ENCODE measurements at places on chromosomes 3 and 15.

DNA sequence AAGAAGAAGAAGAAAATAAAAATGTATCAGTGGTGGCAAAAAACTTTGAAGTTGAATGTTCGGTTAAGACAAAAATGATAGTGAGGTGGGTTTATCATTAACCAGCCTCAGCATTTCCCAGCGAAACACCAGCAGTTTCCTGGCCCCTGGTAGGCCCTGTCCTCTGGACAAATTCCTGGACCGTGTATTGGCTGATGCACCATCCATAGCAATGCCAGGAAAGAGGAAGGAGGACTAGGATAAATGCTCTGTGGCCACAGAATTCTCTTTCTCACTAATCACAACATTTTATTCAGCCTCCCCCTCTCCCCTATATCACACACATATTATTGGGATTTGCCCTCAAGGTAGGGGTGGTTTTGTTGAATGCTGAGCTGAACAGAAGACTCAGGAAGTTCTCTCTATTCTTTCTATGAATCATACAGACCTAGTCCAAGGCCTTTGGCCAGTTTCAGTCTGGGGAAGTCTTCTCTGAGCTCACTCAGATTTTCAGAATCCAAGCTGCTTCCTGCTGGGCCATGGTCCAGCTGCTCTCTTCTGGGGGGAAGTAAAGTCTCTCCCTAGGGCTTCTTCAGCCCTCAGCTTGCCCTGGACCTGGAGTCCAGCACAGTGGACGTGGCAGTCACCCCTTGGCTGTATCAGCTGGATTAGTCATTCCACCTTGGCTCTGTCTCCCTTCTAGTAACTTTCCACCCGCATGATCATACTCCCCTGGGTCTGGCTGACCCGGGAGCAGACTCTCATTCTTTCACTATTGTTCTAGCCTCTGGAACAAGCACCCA is 27.6 kb downstream of the SLC28A1 start:
- DNase-seq: peak; percentile 99

DNA sequence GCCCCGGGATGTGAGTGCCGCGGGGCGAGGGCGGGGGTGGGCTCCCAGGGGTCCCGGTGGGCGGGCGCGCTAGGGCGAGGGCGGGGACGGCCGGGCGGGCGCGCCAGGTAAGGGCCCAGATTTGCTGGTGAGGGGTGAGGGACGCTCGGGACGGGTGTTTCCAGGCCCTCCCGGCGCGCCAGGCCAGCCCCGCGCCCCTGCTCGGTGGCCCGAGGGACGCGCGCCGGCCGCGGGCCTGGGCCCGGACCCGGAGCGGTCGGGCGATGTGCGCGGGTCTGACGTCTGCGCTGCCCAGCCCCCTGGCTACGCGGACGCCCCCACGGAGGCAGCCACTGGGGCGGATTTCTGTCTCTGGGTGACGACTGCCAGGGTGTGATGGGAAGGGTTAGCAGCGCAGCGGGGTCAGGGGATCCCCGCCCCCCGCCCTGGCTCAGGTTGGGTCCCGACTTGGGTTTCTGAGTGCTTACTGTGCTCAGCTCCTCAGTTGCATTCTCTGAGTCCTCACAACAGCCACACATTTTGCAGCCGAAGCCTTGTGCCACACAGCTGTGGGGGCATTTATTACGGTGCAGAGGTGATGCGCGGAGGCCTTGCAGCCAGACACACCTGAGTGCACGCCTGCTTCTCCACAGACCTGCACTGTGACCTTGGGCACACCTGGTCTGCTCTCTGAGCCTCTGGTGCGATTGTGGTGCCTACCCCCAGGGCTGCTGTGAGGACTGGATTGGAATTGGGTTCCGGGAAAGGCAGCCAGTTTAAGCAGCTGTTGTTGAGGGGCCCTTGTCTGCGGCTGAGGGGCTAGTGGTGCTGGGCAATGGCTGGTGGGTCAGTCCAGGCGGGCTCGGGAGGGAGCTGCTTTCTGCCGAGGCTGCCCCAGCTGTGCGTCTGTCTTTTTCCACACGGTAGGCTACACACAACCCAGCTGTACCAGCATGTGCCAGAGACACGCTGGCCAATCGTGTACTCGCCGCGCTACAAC is 523 bp downstream of the HDAC11 start:
- no peak for DNase-seq

GRCh38 chr3:7194071-7194835 is 333.3 kb downstream of the GRM7 start:
- DNase-seq: no peak

DNA sequence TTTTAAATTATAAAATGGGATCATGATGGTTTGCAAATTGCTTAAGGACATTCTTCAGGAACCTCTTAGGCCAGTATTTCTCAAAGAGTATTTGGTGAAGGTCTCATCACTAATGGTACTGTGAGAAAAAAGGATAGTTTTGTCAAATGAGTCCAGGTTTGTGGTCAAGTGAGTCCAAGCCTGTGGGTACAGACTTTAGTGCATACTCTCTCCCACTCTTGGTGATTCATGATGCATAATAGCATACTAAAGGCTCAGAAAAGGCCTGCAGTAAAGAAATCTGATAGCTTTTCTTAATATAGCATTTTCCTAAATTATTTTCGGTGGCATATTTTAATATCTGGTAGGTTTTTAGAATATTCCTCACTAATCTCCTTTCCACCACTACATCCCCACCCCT is 20.0 kb downstream of the BOC start:
- peak; percentile 51 for DNase-seq

GRCh38 chr3:99635348-99635747 is 3.0 kb upstream of the COL8A1 start:
- no peak for DNase-seq

DNA sequence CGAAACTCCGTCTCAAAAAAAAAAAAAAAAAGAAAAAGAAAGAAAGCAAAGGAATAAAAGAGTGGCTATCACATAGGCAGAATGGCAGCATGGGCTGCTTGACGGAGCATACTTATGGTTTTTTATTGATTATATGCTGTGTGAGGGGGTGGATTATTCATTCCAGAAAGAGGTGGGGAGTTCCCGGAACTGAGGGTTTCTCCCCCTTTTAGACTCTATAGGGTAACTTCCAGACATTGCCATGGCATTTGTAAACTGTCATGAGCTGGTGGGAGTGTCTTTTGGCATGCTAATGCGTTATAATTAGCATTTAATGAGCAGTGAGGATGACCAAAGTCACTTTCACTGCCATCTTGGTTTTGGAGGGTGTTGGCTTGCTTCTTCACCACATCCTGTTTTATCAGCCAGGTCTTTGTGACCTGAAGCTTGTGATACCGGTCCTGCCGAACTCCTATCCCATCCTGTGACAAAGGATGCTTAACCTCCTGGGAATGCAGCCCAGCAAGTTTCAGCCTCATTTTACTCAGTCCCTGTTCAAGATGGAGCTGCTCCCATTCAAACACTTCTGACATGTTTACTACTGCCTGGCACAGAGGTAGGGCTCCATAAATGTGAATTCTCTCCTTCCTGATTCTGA is 15.8 kb upstream of the ABHD17C start:
- DNase-seq: no peak

DNA sequence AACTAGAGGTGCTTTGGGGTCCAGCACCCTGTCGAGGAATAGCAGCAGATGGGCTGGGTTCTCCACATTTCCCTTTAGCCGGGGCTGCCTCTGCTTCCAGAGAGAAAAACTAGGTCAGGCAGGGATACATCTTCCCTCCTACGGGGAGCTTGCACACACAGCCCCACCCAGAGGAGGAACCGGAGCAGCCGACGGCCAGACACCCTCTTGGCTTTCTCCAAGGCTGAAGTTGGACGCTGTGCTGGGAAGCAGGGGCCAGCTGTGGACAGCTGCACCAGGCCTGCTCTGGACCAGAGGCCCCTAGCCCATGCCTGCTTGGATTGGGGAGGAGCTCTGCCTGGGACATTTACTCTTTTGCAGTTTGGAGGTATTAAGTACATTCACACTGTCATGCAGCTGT is 44.7 kb upstream of the NR2C2 start:
- no peak for DNase-seq

DNA sequence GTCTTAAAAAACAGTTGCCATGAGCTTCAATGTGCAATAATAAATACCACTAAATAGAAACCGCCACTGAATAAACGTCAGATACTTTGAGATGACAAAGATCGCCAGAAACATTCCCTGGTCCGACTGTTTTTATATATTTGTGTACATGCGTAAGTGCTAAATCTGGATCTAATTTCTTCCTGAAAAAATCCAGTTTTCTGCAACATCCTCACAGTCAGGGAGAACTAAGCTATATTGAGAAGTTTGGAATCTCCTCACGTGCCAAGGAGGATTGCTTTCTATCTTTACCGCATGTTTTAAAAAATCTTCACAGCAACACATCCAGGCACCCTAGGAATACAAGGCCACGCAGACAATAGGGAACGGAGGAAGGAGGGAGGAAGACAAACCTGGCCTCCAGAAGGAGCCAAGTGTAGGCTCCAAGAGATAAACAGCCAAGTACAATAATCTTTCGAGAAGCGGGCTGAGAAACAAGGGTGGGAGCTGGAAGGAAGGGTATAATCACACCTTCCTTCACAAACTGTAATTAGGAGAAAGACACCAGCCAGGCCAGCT is 5.7 kb downstream of the VGLL4 start:
- DNase-seq: peak; percentile 92

DNA sequence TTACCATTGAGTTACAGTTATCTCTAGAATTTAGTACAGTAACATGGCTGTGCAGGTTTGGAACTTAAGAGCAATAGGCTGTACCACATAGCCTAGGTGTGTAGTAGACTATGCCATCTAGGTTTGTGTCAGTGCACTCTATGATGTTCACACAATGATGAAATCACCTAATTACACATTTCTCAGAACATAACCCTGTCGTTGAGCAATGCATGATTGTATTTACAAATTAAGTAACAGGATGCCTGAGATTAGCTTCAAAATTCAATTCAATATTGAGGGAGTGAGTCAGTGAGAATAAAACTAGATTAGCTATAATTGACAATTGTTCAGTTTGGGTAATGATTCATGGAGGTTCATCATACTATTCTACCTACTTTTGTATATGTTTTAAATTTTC is 633.8 kb downstream of the IGSF11 start:
- DNase-seq: no peak

DNA sequence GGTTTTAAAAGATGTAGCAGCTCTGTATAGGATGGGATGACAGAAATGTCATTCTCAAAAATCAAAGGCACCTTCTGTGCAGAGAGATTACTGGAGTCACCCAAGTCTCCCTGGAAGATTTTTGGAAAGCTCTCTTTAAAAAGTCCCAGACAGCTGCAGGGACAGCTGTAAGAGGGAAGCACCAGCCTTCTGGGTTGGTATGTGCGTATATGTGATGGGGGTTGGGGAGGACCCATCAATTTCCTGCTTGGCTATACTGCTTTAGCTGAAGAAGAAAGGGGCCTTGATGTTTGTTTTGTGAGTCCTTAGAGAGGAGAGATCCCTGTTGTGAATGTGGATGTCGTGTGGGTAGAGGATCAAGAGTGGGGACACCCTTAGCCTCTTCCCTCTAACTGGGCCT is 5.4 kb upstream of the SEC11A start:
- no peak for DNase-seq

DNA sequence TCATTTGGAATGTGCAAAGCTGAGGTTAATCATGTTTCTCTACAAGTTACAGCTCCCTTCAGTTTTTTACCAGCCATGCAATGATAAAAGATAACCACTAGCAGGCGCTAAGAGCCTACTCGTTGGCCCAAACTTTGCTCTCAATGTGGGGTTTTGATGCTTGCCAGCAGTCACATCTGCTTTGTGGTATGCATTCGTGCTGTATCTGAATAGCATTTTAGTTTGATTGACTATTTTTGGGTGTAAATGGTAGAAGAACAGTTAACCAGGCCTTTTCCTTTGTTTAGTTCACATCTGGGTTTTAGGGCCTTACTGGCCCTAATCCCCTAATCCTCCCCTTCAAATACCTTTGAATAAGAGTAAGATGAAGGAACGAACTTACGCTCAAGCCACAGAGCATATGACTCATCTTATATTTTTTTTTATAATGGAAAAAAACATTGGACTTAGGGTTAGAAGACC is 4.4 kb upstream of the CLDN11 start:
- peak; percentile 96 for DNase-seq

DNA sequence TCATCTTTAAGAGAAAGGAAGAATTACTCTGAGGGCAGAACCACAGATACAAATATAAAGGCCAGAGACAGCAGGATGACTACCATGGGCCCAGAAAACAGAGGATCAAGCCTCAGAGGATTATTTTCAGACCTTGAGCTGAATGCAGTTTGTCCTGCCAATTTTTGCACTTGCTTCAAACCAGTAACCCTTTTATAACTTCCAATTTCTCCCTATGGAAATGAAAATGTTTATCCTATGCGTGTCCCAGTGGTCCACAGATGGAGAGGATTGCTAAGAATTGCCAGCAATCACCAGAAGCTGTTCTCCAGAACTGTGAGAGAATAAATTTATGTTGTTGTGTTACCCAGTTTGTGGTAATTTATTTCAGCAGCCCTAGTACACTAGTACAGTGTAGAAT is 26.4 kb upstream of the MME start:
- DNase-seq: no peak

GRCh38 chr3:79651536-79652065 is 116.2 kb downstream of the ROBO1 start:
- no peak for DNase-seq

DNA sequence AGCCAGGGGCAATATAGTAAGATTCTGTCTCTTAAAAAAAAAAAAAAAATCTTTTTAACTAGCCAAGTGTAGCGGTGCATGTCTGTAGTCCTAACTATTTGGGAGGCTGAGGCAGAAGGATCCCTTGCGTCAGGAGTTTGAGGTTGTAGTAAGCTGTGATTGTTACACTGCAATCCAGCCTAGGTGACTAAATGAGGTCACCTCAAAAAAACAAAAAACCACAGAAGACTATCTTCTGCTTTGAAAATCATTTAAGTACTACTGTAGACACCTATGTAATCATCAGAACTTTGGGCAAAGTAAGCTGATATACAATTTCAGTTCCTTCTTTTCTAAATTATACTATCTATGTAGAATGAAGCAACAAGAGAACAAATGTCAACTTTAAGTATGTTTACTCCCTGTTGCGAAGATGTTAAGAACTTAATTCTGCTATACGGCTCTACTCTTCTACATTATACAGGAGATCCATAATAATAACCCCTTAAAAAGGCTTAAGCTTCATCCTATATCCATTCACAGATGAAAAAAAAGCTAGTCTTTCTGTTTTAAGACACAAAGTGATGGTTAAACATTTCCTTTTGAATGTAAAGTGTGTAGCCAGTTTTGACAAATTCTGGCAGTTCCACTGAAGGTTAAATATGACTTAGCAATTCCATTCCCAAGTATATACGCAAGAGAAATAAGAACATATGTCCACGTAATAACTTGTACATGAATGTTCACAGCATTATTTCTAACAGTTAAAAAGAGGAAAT is 15.2 kb downstream of the DAZL start:
- no peak for DNase-seq

GRCh38 chr3:111926266-111926676 is 52.6 kb upstream of the ABHD10 start:
- no peak for DNase-seq

- no peak for DNase-seq
These were observed 51.9 kb downstream of the RHCG start for GRCh38 chr15:89444241-89445225.

DNA sequence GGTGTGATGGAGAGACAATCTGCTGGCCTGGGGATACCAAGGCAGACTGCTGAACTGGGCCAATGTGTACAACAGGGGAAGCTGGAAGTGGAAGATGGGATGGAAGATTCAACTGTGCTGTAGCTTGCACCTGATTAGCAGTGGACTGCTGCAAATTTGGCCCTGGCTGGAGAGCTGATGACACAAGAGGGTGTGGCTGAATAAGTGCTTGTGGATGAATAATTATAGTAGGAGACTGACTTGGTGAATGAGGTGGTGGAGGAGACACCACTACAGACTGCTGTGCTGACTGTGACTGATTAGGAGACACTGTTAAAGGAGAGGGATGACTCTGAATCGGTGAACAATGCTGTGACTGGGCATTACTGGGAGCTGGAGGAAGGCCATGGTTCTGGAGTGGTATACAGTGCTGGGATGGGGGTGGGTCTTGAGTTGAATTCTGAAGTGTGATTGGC is 52.5 kb downstream of the PHC3 start:
- no peak for DNase-seq

Measured in GM04503 (cell line).